ENCODE measurements at places on chromosomes 12 and 14.

DNA sequence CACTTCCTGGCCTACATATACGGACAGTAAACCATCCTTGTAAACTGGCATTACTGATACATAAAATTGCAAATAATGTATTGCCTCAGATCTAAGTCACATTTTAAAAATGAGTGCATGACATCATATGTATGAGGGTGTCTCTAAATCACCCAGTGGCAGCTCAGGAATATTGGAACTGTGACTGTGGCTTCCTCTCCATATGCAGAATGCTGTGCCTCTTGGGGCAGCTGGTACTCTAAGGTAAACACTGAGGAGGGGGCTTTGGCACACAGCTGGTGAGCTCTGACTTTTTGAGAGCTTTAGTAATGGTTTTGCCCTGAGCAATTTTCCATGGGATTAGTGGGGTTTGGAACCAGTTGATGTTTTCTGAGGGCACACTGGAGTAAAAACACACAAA is 263.7 kb downstream of the BMP4 start:
- DNase-seq, result no peak

DNA sequence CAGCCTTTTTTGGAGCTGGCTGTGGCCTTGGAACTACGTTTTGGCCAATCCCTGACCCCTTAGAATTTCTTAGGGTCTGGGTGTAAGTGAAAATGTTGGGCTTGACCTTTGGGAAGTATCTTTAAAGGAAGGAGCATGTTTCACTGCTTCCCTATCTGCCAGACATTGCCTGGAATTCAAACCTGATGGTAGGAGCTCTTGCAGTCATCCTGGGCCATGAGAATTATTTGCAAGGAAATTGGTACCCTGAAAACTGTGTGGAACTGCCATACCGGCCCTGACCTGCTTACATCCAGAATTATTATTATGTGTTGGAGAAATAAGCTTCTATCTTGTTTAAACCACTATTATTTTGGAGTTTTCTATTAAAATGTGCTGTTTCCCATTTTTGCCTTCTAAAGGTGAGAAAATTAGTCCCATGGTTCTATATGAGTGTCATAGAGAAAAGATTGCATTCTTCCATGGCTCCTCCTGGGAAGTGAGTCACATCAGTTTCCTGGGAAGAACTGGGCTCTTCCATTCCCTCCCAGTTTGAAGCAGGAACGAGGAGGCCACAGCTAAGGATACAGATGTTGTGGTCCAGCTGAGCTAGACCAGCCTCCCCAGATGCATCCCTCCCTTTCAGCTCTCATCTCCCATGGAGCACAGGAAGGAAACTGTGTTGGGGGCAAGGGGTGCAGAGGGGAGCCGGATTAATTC is 9.5 kb upstream of the PGF start:
- DNase-seq, result no peak

DNA sequence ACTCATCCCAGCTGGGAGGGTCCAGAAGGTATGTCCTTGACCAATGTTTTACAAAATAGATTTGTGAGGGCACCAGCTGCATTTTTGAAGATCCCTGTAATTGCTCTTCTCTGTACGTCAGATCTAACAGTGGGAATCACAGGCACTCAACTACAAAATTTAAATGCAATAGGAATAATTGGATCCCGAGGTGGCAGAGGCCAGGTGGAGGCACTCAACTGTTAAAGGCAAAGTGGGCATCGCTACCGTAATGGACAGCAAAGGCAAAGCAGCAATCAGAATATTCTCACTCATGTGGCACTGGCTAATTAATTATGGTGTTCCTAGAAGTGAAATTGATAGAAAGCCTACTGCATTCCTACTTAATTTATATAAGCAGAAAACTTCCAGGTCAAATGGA is 27.9 kb upstream of the PSMC1 start:
- DNase-seq, result no peak

DNA sequence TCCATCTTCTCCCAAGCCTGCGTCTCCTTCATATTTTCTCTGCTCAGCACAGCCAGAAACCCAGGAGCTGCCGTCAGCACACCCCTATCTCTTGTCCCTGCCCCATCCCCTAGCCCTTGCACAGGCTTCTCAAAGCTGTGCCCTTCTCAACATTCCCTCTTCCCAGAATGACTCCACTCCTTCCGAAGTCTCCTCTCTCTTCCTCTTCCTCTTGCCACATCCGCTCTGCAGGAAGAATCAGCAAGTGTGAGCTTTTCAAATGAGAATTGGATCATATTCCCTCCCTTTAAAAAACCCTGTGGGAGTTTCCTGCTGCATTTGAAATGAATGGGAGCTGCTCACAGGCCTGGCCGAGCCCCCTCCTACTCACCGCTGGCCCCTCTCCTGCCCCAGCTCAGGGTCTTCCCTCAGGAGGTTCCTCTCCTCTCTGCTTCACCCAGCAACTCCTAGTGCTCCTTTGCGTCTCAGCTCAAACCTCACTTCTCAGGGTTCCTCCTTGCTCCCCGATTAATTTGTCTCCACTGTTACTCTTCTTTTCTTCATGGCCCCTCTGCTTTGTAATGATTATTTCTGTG is 528.5 kb upstream of the CCDC196 start:
- DNase-seq, result no peak

- no peak for DNase-seq
Measured at GRCh38 chr12:107322063-107322462, 228.7 kb upstream of the CRY1 start.

- DNase-seq, result no peak
Measured at GRCh38 chr12:65607401-65607841, 216.9 kb upstream of the HMGA2 start.

GRCh38 chr12:65721541-65722190 is 102.6 kb upstream of the HMGA2 start:
- DNase-seq, result no peak

- no peak for DNase-seq
Measured at GRCh38 chr12:51262758-51263177, 7.4 kb downstream of the SMAGP start.

DNA sequence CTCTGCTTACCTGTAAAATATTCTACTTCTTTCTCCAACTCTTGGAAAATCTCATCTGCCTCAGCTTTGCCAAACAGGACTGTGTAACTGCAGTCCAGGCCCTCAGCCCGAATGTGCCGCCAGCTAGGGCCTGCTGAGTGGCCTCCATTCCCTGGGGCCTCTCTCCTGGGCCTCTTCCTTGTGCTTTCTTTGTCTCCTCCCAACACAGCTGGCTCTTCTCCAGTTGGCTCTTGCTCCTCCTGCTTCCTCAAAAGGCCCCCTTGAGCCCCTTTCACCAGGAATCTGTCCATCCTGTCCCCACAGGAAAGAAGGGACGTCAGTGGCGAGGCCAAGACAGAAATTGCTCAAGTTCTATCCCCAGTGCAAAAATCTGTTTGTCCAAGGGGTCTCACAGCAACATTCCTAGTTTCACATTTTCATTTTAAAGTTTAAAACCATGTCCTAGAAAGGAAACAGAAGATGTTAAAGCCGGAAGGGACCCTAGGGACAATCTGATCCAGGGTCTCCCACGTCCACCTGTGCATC is 713 bp downstream of the ALKBH2 start:
- no peak for DNase-seq

DNA sequence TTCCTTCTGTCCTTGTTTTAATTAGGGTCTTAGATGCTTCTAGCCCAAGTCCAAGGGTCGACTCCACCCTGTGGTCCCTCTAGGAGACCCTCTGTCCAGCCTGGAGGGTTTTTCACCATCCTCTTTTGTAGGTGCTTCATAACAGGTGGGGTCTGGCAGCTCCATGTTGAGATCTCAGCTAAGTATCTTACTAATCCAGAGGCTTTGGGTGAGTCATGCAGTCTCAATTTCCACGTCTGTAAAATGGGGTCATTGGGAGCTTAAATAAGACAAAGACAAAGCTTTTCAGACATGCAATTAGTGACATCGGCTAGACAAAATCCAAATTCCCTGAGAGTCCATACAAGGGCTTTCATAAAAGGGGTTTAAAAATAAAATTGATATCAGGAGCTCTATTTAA is 3.2 kb downstream of the HSPB8 start:
- no peak for DNase-seq

DNA sequence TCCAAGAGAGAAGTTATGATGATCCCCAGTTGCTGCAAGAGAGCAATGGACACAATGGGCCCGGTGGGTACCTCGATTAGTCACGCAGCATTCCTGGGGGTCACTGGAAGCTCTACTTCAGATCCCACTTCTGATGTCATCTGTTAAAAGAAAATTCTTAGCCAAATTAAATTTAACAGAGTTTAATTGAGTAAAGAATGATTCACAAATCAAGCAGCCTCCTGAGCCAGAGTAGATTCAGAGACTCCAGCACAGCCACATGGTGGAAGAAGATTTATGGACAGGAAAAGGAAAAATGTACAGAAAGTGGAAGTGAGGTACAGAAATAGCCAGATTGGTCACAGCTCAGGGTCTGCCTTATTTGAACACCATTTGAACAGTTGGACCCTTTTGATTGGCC is 107.5 kb downstream of the SPTSSA start:
- DNase-seq, result no peak

DNA sequence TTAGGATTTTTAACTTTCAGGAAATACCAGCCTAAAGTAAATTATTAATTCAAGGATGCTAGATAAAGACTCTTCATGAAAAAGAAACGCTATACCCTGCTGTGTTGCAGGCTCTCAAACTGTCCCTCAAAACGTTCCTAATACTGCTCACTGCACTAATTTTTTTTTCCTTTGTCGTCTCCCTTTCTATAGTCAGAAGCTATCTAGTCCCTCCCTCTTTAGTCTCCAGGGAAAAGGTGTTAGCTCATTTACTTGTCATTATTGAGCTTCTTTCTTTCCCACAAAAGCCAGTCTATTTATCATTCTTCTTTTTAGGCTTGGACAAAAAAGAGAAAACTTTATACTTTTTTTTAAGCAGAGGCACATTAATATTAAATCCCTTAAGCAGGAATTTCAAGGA is 30.3 kb upstream of the INSM2 start:
- no peak for DNase-seq

DNA sequence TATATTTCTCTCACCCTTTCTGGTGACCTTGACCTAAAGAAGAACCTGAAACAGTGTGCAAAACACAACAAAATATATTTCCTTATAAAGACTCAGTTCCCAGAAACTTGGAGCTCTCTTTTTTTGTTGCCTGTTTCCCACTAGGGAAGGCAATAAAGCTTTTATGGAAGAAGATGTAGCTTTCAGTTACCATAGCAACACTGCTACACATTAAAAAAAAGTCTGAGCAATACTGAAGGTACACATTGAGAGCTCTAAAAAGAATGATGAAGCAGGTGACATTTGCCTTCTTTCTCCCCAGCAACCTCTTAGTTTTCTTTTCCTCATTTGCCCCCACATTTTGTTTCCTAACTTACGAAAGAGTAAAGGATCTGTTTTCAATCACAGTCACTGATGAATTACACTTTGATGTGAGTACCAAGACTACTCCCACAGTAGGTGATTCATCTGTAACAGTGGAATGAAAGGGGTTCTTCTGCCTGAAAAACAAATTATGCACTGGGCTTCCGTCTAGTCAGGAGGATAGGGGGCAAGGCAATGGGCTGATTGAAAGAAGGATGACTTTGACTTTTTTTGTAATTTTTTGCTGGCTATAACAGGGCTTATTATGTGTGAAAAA is 1.1 kb upstream of the CATSPERB start:
- no peak for DNase-seq

DNA sequence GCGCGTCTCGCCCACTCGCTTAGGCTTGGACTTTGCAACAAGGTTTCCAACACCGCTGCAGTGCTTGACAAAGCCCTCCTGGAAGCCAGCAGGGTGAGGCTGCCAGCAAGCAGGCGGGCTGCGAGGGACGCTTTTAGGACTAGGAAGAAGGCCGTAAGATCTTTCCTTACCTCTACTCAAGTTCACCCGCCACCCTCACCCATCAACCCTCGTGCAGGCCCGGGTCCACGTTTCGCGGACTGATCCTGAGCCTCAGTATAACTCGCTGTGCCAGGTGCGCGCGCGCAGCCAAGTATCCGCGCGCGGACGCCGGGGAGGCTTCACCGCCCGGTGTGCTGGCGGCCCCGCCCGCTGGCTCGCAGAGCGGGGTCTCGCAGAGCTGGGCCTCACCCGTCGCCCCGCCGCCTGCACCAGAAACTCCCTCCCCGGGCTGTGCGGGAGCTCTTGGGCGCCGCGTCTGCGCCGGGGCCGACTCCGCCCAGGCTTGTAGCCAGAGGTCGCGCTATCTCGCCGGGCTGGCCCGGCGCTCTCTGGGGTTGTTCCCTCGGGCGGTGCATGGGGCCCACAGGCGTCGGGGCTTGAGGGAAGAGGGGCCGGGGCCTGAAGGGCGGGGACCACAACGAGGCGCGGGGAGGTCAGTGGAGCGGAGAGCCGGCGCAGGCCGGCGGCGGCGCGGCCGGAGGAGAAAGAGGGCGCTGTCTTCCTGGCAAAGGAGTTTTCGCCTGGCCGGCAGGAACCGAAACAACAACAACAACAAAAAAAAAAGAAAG is 7.6 kb upstream of the SIX1 start:
- peak; percentile 93 for DNase-seq

- DNase-seq, result no peak
Measured at GRCh38 chr14:104451474-104451873, 128.1 kb upstream of the C14orf180 start.

GRCh38 chr14:54697803-54698202 is 130.9 kb downstream of the SAMD4A start:
- no peak for DNase-seq

DNA sequence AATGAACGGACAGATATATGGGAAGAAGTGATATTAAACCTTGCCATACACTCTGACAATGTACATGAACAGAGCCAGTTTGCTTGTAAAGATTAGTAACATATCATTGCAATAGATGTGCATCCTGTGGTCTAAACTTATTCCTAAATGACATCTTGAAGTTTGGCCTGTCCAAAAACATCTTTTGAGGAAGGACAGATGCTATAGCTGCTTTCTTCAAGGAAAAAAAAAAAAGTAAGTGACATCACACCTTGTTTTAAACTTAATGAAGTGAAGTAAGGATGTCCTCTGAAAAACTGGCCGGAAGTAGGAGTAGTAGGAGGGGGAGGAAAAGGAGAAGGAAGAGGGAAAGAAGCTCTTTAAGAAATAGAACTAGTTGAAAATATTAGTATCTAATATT is 132.8 kb downstream of the RAD51B start:
- DNase-seq, result no peak

DNA sequence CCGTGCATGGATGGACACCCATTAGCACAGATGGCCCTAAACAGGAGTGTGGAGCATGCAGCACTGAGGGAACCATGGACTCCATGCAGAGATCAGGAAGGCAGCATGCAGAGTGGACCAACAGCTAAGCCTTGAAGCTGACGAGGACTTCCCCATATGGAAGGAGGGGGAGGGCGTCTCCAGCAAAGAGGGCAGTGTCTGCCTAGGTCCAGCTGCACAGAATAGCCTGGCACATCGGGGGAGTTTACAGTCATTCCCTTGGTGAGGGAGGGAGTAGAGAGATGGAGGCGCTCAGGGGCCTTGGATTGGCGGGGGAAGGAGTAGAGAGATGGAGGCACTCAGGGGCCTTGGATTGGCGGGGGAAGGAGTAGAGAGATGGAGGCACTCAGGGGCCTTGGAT is 64.5 kb downstream of the ANKRD9 start:
- DNase-seq, result no peak

- DNase-seq, result no peak
Measured at GRCh38 chr12:122200541-122201175, 2.9 kb upstream of the B3GNT4 start.

DNA sequence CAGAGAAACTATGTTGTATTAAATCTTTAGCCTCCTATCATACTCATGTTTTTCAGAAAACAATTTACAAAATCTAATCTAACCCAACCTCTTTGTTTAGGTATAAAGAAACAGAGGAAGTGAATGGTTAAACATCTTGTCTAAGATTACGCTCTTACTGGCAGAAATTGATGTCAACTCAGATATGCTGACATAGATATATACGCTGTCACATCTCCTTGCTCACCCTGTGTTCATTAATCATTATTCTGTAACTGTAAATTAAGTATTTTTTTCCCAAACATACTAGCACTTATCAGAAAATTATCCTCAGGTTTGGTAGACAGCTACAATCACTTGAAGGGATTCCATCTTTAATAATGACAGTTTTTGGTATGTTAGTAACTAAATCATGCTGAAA is 1127.6 kb upstream of the SEL1L start:
- DNase-seq, result no peak

Data from GM06990 (cell line).